ENCODE measurements at places on chromosomes 1 and 21.

DNA sequence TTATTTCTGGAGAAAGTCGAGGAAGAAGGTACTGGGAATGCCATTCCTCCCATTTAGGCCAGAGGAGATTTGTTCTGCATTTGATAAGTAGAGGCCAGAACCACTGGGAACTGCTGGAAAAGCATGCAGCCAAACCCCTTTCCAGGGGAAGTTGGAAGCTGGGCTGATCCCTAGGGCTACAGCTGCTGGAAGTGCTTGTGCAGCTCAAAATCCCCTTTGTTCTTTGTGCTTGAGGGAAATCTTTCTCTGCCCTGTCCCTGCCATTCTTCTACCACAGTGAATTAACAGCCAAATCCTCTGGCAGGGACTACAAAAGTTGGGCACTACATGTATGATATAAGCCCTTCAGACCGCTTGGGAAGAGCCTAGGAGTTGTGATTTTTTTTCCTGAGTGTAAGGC is 734.1 kb downstream of the LRRIQ3 start:
- no peak for DNase-seq

GRCh38 chr1:100719490-100719889 is at the start of gene VCAM1:
Gene VCAM1 (plus strand): TSS chr1:100719742. CDS start chr1:100719861, 119 bp downstream.
- no peak for DNase-seq

GRCh38 chr1:67339623-67340343 is 32.1 kb downstream of the IL12RB2 start:
- no peak for DNase-seq

- no peak for DNase-seq
Measured at GRCh38 chr1:15847893-15848142, 311 bp downstream of the SPEN start.

DNA sequence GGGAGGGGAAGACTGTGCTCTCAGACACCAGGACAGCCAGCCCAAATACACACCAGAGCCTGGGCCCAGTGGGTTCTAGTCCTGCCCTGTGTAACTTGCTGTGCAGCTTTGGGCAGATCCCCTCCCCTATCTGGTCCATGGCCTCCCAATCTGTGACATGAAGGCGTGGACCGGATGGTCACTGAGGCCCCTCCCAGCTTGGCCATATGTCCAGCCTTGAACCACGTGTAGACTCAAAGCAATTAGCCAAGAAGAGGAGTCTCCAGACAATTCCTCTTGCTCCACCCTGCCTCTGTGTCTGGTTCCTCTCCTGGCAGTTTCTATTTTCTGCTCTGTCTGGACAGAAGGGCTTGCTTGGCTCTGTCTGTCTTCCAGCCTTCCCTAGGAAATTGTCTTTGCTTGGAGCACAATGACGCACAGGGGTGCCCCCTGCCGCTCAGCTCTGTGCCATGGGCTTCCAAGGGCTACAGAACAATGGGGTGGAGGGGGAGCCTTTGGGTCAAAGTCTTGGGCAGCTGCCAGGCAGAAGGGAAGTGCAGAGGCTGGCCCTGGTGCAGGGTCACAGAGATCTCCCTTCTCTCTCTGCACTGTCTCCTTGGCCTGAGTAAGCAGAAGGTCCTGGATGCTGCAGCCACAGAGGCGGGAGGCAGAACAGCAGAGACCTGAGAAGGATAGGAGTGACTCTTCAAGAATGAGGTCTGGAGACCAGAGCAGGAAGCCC is 66.1 kb downstream of the TENT5C start:
- DNase-seq = no peak

GRCh38 chr1:176638713-176639526 is 175.9 kb downstream of the PAPPA2 start:
- DNase-seq = no peak

- DNase-seq = no peak
Measured at GRCh38 chr1:116693759-116694480, 26.4 kb upstream of the IGSF3 start.

DNA sequence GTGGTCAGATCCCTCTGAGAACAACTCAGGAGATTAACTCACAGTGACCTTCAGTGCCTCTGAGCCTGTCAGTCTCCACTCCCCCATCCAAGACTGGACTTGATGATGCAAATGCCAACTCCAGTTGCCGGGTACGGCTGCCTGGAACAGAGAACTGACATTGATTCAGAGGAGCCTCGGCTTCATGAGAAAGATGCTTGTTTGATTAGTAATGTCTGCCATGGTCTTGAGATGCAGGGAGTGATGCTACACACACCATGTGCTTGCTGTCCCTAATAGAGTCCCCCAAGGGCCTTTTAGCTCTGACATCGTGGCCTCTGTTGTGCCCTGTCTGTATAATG is 51.8 kb upstream of the LRP8 start:
- DNase-seq = no peak

GRCh38 chr1:47763591-47764171 is 233.5 kb downstream of the TRABD2B start:
- peak; percentile 6 for DNase-seq
